ENCODE measurements at places on chromosomes 12 and 14.

- peak; percentile 38 for DNase-seq
These were observed 647 bp upstream of the ESPL1 start for GRCh38 chr12:53267306-53267998.

DNA sequence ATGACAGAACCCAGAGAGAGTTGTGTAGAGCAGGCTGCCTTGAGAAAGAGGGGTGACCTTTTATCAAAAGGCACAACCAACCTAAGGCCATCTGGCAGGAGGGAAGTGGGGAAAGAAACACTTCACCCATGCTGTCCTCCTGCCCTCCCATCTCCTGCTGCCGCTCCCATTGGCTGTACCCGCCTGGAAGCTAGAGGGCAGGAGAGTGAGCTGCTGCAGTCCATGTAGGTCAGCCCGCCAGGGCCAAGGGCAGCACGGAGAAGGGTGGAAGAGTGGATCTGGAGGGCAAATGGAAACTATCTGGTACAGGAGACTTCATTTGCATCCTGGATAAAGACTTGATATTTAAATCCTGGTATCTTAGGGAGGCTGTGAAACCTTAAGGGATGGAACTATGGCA, 11.5 kb upstream of the CABP1 start:
- peak; percentile 41 for DNase-seq

- no peak for DNase-seq
These were observed 4.8 kb downstream of the TGFB3 start for GRCh38 chr14:75976826-75977581.

DNA sequence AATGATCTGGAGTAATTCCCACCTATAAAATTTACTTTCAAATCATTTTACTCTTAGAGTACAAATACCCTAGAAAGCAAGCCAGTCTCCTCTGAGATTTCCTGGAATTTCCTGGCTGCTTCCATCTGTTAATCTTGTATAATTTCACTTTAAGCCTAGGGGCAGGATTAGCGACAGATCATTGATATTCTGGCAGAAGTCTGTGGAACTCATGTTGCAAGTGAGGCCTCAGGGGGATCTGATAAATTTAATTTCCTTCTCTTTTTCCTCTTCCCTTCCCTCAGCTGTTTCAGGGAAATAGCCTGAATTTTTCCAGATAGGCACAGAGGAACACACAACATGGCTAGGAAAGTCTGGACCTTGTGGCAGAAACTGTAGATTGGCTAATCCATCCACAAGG, 5.9 kb upstream of the KRT6A start:
- no peak for DNase-seq

DNA sequence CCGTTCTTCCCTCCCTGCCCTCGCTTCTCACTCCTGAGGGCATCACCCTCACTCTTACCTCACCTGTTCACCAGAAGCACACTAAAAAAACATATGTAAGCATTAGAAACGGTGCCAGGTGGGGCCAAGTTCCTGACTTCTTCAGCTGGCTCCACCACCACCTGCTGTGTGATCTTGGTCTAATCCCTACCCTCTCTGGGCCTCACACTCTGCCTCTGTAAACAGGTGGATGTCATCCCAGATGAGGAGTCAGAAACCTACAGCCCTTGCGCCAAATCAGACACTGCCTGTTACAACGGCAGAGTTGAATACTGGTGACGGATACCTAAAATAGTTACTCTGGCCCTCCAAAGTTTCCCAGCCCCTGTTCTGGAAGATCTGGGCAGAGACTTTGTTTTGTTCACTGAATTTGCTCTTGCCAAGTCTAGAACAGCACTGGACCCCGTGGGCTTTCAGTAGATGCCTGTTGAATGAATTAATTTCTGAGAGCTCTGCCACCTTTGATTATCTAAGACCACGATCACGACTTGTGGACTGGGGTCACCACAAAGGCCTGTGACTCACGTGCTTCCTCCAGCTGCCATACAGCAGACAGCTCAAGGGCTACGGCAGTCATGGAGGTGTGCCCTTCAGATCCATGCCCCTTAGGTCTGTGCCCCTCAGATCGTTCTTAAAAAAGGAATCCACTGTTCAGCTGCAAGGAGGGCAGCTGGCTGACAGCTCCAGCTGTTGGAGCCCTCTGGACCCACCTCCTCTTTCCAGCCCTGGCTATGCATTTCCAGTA, 71.9 kb downstream of the GSC start:
- no peak for DNase-seq

DNA sequence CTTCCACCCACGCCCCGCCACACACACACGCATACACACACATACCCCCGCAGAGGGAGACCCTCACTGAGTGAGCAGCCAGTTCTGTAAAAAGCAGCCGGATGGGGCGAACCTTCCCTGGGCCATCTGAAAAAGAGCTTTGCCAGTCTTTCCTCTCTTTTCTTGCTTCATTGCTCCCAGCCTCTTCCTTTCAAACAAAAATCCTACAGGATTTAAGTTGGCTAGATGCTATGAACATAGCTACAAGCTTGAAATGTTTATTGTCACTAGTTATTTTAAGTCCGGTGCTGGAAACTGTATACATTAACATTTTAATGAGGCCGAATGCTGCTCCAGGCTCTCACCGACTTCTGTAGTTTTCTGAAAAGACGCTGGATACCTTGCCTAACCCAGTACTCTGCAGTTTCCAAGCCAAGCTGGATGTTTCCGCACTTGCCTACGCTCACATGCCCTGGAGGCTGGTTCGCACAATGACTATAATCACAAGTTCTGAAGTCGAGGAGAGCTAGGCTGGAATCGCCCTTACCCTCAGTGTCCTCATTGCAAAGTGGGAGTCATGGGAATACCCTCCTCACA, 39.2 kb downstream of the LTBP2 start:
- no peak for DNase-seq

- DNase-seq = no peak
These were observed 39.5 kb downstream of the GALNT16 start for GRCh38 chr14:69299286-69300035.

DNA sequence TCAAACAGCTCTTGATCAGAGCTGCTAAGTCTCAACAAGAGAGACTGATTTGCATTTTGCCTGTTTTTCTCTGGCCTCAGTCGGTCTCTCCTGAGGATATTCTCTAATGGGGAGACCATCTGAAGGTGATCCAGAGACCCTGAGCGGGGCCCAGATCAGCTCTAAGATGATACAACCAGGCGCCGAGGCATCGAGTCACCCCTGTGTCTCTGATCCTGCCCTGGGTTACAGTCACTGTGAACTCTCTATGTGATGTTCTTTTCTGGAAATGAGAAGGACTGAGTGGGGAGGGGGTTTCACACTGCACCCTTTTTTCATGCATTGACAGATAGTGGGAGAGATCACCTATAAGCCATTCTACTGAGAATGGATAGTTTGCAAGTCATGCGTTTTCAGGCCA, 247.6 kb upstream of the PWP1 start:
- no peak for DNase-seq

DNA sequence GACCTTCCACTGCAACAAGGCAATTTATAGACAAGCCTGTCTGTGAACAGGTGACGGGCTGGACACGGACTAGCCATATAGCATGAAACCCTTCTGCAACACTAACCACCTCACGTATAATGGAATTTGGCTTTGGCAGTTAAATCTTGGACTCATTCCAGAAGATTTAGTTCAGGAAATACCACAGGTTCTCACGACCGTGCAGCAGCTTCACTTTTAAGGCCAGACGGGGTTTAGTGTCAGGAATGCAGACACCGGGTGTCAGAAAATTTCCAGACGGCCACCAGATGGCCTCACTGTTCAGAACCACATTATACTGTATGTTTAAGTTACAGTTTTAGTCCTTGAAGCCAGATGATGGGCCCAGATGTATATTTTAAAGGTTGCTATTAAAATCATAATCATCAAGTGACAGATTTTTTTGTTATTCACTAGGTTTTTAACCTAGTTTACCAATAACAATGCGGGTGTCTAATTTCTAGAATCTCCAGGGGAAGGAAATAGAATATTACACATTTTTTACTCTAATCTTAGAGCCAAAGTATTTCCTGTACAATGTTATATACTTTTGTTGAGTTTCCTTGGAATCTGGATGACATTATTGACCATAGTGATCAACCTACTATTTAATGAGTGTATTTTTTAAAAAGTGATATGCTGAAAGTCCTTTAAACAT, 90.5 kb upstream of the TMPO start:
- DNase-seq = peak; percentile 74

DNA sequence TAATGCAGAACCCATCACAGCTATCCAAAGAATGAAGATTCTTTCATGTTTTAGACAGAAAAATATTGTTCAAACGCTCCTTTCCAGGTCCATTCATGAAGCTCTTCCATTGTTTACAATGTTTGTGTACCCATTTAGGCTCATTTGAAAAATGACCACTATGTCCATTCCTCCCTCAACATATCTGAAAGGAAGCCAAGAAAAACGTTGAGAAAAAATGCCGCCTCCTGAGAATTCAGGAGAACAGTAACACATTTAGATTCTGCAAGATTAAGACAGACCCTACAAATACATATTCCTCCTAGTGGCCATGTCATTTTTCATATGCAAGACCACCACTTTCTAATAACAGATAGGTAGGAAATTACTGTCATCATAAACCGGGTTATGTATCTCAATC, 124.4 kb downstream of the SLC25A21 start:
- DNase-seq = no peak

DNA sequence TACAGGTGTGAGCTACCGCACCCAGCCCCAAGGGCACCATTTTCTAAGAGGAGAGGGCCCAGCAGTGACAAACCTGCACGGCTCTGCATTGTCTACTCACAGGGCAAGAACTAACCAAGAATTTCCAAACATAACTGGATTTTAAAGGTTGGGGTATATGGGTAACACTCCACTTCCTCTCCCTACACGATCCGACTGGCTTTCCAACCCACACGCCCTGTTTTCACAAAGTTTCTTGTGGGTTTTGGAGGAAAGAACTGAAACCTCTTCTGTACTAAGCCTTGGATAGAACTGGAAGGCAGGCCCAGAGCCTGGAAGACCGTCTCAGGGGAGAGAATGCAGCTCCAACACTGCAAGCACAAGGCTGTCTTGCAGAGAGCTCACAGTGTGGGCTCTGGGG, 24.9 kb downstream of the SNRNP35 start:
- DNase-seq = no peak

DNA sequence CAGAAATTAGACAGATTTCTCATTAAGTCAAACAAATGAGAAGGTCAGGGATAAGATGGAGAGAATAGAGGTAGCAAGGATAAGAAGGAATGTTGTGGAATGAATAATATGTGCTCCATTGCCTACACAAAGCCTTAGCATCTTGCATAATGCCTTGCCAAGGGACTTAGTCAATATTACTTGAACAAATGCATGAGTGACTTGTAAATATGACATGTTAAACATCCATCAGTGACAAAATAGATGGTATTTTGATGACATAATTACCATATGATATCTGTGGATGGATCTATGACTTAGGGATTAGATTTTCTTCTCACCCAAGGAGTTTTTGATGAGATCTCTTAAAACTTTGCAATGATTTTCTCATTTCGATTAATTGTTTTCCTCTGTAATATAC, 194.1 kb upstream of the RASSF8 start:
- DNase-seq = no peak

- no peak for DNase-seq
These were observed 94.1 kb downstream of the PLCZ1 start for GRCh38 chr12:18643681-18644080.

DNA sequence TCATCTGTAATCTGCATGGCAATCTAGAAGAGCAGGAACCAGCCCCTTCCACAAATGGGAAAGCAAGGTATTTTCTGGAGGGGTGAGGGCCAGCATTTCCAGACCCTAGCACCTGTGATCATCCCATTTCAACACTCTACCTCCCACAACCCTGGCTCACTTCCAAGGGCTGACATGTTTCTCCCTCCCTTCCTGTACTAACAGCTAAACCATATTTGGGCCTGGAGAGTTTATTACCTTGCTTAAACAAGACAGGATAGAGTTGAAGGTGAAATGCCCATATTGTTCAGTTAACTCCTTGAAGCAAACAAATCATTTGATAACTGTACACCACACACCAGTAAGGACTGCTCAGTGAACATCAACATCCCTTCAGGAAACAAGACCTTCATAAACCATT, 158.4 kb downstream of the PPM1H start:
- DNase-seq = no peak

- DNase-seq = no peak
These were observed 17.1 kb downstream of the MRPL42 start for GRCh38 chr12:93484315-93484981.

GRCh38 chr14:102352213-102352612, 10.5 kb downstream of the CINP start:
- DNase-seq = no peak

GRCh38 chr12:16166563-16167470, 110.7 kb downstream of the SLC15A5 start:
- DNase-seq = no peak

GRCh38 chr14:52553002-52553670, 500 bp downstream of the GPR137C start:
- no peak for DNase-seq

- no peak for DNase-seq
These were observed 40.5 kb downstream of the RPS29 start for GRCh38 chr14:49545716-49546115.

- DNase-seq = peak; percentile 88
These were observed 281.8 kb downstream of the KSR2 start for GRCh38 chr12:117686911-117687377.

DNA sequence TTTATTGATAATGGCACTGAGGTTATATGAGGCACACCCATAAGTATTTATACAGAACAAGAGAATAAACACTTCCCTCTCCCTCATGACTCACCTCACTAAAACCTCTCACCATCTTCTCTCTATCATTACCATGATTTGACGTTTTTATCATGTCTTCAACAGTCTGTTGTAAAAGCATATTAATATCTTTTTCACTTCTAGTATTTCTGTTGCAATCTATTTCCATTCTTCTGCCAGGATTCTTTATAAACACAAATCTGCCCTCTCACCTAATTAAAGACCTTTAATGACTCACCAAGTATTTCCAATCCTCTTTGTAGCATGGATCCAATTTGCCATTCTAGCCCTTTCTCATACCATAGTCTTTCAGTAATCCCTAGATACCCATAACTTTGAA, 527.7 kb downstream of the SLC16A7 start:
- DNase-seq = no peak

DNA sequence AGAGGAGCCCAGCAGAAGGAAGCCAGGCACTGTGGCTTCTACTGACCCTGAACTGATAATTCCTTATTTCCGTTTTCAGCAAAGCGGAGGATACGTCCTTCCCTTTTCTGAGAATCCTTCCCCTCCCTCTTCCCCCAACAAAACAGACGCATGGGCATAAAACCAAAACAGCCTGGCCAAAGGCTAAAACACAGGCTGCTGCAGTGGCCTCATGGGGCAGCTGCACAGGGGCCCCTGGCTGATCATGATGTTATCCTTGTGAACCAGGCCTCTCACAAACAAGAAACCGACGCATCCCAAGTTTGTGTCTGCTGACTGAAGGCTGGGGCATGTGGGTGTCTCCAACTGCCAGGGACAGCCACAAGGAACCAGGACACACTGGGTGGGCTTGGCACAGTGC, 23.4 kb upstream of the STON2 start:
- DNase-seq = no peak

Data from A549 (cell line).